ENCODE measurements at places on chromosomes 1 and 21.

DNA sequence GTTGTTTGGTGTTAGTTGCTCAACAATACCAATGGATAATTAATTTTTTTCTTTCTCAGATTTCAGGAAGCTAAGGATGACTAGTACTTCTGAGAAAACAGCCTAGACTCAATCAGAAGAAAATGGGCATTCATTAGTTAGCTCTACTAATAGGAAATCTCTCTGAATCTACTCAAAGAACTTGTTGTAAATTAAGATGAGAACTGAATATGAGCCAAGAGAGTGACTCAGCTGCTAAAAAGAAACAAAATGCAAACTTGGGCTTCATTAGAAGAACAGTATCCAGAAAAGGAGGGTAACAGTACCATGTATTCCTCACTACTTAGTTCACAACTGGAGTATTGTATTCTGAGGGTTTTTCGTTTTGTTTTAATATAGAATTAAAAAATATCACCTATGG is 12.5 kb downstream of the FOXJ3 start:
- DNase-seq, result no peak

GRCh38 chr1:168634951-168635532 is 58.6 kb downstream of the XCL1 start:
- no peak for DNase-seq

DNA sequence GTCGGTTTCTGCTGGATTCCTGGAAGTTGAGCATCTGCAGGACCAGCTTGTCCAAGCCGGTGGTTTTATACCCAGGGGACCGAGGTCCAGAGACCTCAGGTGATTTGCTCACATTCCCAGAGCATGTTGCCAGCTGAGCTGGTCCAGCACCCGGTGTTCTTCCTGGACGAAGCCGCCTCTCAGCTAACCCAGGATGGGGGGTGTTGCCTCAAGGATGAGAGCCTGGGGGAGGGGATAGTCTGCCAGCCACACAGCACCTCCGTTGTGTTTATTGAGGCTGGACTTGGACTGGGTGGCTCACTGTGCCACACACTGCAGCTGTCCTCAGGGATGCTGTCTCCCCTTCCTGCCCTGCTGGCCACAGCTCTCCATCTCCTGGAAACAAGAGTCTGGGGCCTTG is 1.5 kb downstream of the TMEM201 start:
- no peak for DNase-seq

DNA sequence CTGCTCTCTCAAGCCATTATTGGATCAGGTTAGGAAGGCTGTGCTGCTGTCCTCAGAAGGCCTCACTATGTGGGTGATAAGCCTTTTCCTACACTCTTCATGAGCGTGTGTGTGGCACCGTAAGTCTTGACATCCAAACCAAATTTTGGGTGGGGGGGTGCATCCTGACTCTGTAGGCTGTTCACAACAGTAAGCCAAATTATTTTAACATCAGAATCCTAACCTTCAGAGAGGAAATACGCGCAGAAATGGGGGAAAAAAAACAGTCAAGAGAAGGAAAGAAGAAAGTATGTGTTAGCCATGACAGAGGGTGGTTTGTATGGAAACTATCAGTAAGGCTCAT is 21.0 kb downstream of the STPG1 start:
- no peak for DNase-seq

- no peak for DNase-seq
Observed at GRCh38 chr1:205493241-205494085, 11.0 kb upstream of the CDK18 start.

DNA sequence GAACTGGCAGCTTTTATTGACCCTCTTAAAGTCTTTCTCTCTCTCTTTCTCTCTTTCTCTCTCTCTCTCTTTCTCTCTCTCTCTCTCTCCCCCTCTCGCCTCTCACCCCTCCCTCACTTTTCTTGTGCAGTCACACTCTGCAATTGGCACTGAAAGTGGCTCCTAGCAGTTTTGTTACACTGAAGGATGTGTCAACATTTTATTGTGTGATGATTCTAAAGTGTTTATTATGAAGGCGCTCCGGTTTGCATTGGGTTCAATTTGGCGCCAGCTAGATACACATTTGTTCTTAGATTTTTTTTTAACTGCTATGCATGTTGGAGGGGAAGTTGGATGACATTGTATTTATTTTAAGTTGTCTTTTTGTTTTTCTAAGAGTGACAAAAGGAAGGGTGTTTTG is 64.0 kb upstream of the CHRM3 start:
- DNase-seq, result no peak

DNA sequence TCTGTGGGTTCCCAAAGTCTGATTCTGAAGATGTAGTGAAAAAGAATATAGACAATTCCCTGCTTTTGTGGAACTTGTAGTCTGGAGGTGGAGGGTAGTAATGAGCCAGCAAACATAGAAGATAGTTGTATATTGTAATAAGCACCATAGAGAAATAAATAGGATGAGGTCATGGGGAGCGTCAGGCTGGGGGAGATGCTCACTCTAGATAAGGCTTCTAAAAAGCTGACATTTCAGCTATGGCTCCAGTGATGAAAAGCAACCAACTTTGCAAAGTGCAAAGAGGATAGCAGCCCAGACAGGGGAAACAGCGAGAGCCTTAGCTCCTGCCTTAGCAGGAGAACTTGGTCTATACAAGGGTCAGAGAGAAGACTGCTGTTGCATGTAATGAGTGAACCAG is 98.0 kb upstream of the RALGPS2 start:
- DNase-seq, result no peak

DNA sequence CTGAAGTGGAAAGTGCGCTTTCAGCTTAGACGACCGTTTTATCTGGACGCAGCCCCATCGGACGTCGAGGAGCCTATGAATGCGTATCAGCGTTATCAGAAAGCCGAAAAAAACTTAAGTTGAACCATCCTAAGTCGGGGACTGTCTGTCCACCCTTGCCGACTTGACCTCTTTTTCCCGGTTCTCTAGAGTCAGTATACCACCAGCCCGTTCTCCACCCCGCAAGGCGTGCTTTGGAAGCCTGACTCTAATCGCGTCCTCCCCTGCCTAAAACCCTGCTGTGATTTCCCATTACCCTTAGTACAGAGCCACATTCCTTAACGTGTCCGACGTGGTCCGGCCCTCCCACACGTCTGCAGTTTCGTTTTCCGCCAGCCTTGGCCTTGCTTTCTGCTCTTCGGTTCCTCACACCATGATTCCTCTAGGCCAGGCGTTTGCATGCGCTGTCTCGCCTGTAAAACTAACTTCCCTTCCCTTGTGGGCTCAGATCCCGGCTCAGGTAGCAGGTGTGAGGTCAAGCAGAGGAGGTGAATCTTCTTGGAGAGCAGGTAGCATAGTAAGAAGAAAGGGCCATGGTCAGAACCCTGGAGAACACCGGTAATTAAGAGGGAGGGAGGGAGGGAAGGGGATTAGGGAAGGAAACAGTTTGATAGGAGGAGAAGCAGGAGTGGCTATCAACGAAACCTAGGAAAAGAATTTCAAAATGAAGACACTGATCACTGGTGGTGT is 865 bp downstream of the ADPRS start:
- no peak for DNase-seq

DNA sequence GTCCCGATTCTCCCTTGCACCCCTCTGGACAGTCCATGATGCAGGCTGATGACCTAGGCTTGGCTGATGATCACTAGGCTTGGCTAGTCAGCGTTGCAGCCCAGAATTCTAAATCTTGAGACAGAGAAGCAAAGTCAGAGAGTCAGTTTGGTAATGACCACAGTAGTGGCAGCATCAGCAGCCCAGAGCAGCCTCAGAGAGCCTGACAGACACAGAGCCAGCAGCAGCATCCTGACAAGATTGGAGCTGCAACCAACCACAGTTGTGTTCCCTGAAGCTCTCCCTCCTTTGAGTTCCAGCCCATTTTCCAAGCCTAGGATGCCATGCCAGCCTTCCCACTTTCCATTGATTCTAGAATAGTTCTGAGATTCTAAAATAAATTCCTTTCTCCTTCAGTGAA is 16.8 kb upstream of the ITLN1 start:
- DNase-seq, result no peak

GRCh38 chr1:72623299-72623708 is 341.0 kb upstream of the NEGR1 start:
- DNase-seq, result no peak

- DNase-seq, result no peak
Observed at GRCh38 chr1:155929057-155929456, 5.2 kb downstream of the KHDC4 start.

DNA sequence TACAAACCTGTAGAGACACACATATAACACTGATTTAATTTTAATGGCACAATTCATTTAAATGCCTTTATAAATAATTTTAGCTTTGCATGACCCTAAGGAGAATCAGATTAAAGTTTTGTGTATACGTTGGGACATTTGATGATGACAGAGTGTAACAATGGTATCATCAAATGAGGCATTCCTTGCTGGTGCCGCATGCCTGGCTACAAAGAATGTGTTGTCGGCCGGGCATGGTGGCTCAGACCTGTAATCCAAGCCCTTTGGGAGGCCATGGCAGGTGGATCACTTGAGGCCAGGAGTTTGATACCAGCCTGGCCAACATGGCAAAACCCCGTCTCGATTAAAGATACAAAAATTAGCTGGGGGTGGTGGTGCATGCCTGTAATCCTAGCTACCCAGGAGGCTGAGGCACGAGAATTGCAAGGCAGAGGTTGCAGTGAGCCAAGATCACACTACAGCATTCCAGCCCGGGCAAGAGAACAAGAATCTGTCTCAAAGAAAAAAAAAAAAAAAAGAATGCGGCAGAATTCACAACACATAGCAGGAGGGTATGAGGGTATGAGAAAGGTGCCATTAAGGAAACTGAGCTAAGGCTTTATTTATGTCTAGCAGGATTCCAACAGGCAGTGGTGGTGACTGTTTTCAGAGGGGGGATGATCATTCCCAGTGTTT is 58.9 kb downstream of the PTPN14 start:
- no peak for DNase-seq

DNA sequence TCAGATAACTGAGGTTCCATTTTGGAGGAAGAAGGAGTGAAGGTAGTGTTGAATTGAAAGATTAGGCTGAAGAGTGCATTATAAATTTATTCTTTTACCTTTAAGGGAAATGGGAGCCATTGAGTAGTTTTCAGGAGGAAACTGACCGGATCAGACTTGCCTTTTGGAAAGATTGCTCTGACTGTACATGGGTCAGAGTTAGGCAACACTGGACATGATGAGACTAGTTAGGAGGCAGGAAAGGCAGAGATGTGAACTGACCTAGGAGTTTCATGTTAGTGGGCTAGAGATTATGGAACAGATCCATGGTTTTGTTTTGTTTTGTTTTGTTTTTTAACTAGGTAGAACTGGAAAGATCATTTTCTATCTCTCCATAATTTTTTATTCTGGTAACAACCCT is 78.2 kb downstream of the SNX7 start:
- no peak for DNase-seq

GRCh38 chr1:192805832-192806323 is 3.0 kb upstream of the RGS2 start:
- DNase-seq, result no peak

- no peak for DNase-seq
Observed at GRCh38 chr1:40394491-40395172, 21.1 kb downstream of the SMAP2 start.

DNA sequence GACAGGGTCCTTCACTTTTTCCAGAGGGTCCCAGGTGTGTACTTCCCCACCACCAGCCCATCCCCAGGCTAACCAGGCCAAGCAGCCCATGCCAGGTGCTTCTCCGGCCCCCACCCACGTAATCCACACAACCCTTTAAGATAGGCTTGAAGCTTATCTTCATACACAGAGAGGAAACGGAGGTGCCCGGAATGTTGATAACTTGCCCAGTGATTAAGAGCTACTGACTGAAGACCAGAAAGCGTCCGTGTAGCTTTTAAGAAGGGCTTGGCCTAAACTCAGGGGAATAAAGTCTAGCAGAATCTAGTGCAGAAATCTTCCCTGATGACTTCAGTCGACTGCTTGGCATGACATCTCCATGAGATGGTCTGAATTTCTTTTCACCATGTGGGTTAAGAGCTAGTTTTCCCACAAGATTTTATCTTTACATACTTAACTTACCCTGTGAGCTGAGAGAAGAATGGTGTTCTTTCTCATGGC is 138.7 kb downstream of the GALNT2 start:
- no peak for DNase-seq

DNA sequence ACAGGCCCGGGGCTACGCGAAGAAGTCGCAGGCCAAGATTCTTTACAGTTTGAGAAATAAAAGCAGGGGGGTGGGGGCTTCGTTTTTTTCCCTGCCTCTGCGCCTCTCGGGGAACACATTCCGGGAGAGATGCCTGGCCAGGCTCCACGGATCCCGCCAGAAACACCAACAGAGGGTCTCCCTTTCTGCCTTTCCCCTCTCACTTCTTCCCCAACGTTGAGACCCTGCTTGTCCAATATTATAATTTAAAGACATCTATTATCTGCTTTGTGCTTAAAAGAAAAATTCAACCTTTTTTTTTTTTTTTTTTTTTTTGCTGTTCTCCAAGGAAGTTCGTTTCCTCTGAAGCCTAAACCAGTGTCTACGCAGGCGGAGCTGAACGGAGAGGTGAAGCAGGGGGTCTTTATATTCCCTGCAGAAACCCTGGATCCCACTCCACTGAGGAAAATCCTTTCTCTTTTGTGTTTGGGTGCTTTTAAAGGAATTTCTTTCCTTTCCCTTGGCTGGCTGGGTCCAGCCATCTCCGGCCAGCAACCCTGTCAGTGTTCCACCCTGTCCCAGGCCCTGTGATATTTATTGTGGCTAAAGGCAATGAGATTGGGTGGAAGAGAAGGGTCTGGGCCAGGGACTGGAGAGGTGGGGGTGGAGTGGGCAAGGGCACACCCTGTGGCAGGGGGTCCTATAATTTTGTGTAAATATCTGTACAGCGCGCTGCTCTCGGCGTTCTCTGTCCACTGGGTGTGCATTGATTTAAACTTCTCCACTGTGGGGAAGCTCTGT is 2.2 kb downstream of the FOXD2 start:
- DNase-seq, result no peak

DNA sequence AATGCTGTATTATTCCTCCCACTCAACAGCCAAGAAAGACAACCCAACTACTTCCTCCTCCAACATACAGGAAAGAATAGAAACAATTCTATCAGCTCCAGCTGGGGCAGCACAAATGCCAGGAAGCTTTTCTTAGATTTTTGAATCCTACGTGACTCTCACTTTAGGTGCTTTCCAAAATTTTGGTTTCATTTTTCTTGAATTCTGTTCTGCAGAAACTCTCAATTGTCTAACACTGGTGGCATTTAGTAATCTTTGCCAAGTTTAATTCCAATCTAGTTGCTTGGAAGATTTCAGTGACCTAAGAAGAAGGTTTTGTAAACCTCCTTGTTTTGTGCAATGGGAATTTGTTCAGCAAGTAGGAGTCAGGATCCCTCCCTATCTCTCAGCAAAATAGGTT is 37.1 kb upstream of the DOCK7 start:
- no peak for DNase-seq

- no peak for DNase-seq
Observed at GRCh38 chr1:117284399-117285215, 73.9 kb upstream of the VTCN1 start.
